Amniotic stem cell (primary cell): ENCODE measurements at places on chromosomes 2 and 18.

DNA sequence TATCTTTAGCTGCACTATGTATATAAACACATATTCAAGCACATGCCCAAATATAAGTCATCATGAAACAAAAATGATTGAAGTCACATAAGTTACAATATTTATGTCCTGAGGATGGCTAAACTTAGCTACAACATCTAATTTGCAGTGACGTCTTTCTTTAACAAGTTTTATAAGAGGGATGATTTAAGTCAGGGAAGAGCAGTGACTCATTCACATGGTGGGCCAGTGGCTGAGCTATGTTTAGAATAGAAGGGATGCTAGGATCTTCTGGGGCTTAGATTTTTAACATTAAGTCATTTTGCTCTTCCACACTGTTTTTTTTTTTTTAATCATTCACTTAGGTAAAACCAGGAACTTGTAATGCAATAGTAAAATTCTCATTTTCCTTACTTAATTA is 22.3 kb downstream of the ADCYAP1 start:
- DNase-seq, result no peak

DNA sequence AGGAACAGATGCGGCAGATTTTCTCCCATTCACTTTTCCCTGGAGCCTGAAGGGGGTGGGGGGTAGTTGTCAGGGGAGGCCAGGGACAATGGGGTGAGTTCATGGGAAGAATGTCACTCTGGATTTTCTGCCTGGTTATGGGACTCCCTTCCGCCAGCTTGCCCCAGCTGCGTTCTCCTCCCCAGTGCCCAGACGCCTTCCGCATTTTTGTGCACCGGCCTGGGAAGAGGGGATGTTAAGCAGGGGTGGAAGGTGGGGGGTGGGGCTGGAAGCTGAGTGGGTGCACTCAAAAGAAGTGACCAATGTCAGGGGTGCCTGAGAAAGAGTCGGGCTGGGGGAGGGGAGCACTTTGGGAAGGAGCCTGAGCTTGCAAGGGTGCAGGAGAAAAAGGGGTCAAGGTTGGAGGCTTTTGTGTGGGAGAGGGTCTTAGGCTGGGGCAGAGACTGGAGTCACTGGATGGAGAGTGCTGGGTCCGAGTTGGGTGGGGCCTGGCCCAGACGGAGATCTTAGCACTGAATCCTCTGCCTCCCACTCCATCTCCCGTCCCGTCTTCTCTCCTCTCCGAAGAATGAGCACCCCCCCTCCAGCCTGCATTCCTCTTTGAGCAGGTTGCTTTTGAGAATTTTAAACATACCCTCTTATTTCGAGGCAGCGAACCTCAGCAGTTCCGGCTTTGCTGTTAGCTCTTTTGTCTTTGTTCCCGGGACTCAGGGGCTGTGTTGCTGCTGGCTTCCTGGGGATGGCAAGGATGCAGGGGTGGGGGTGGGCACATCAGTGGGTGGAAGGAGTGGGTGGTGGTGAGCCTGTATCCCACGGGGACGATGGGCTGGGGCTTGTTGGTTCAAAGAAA is 2.7 kb downstream of the IGFBP2 start:
- no peak for DNase-seq

DNA sequence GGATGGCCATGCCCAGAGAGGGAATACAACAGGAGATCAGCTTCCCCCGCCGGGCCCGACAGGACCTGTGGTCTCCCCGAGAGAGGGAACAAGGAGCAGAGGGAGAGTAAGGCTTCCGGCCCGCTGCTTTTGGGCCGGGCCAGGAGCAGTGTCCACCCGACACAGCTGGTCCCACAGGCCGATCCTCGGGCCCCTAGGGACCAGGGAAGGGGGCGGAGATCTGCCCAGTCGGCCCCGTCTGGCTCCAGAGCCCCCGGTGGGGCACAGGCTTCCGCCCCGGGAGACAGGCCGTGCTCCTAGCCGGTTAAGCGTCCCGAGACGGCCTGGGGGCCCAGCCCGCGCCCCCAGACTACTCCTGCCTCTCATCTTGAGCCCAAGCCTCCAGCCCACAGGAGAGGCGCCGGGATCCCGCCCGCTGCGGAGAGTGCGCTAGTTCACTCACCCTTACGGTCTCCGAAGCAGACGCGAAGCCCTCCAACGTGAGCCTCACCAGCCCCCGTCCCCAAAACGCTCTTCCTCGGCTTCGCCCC is at the start of gene MCFD2:
MCFD2 (minus strand) TSS at position 526 of the 530 bp plus-strand sequence. CDS start 6,635 bp downstream, outside the sequence.
- DNase-seq, result no peak

- no peak for DNase-seq
Observed at GRCh38 chr2:100470898-100471514, 724 bp downstream of the NMS start.

DNA sequence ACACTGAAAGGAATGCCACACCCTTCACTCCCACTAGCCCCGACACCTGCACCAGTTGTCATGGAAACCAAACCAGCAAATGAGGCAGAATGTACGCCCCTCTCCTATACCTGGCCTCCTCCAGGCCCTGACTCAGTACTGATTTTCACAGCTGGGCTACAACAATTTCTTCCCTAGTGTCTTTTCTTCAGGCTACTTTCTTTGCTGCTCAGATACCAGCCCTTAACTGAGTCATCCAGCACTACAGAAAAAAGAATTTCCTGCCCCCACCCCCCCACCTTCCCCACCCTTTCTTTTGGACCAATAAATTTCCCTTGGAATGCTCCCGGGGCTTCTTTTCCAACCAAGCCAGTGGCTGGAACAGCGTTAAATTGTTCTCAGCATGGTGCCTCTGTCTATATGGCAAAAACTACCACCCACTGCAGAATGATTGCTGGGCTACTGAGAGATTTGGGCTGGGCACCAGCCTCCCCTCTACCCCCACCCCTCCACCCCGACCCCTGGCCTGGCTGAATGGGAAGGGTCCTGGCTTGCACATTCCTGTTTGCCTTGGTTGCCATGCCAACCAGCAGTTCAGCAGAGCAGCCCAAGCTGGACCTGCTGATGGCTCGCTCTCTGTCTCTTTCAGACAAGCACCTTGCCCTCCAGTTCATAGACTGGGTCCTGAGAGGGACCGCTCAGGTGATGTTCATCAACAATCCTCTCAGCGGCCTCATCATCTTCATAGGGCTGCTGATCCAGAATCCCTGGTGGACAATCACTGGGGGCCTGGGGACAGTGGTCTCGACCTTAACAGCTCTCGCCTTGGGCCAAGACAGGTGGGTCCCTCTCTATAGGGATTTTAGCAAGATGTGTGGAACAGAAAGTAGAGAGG is 11.3 kb downstream of the SLC14A2 start:
- no peak for DNase-seq

DNA sequence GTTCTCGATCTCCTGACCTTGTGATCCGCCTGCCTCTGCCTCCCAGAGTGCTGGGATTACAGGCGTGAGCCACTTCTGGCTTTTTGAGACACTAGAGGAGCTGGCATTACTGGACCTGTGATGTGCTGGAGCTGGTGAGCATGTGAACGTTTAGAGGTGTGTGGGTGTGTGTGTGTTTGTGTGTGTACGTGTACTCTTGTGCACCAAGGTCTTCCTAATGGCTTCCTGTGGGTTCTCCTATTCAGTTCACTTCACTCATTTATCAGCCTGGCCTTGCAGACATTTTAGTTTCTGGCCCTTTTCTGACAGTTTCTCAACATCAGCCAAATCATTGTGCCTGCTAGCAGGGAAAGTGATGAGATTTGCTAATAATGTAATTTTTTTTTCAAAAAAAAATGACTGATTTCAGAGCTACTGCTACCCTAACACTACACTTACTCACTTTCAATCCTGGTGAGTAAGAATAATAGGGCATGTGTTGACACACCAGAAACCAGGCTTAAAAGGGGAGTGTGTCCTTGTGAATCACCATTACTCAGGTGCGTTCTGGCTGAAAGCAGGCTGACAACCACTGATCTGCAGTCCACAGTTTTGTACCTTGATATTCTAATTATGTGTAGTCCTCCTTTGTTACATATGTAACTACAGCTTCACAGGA is 41.0 kb upstream of the ACTR3 start:
- DNase-seq, result no peak

DNA sequence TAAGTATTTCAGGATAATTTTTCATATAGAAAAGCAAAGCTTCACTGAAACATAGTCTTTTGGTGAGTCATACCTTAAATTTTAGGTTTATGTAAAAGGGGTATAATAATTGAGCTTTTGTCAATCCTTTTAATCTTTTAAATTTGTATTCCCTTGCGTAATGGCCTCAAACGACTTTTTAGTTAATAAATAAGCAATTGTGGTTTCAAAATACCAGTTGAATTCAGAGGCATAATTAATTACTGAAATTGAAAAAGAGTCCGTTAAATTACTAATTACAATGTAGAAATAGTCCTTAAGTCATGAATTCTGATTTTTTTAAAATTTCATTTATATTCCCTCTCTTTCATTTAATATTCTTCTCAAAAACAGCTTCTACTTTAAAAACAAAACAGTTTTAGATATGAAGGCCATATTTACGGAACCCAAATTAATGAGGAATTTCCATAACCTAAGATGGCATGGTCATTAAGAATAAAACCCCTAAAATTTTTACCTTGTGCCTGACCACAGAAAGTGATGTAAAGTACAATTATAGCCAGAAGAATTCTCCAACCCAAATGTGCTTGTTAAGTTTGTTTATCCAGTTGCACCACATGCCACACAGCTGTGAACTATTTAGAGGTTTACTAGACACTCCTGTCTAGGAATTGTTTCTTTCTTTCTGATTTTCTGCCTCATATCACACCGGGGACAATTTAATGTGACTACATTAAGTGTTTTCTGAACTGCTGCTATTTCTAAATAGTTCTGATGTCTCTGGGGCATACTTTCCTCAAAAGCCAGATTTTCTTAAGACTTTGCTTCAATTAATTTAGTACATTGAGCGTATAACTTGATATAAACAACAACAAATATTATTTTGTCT is 60.7 kb upstream of the ITGA4 start:
- no peak for DNase-seq
